K562 (cell line): ENCODE measurements at places on chromosomes 11 and 22. TPM values are rescaled to one million over a fixed set of nuclear protein-coding genes. Genes with fewer than 3 reads are reported as not detected.

TESMIN gene
- 27.4 and 31.2 TPM in 2 replicates for polyA plus RNA-seq

MS4A18 gene
- polyA plus RNA-seq, result not detected in 2 replicates

DNA sequence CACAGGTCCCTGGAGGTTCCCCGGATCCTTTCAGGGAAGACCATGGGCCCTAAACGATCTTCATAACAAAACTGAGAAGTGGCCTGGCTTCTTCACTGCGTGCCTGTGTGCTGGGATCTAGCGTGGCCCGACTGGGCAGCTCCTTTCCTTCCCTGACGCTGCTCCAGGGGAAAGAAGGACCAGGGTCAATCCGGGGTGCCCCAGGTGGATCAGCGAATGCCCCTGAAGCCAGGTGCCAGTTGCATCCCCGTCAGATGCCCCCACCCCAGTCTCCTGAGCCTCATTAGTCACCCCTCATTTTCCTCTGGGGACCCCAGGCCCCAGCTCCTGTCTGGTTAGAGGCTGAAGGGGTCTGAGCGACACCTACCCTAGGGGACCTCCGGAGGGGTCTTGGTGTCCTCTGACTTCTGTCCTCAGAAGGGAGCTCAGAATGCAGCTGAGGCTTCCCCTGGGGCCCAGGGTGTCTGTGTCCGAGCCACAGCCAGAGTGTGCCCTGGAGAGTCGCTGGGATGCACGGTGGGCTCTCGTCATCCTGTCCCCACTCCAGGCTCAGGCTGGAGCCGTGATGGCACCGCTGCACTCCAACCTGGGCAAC is 18.7 kb upstream of the MUC6 start:
- no peaks in the 10 kb centered on the region for H3K36me3 ChIP-seq
- H3K27ac ChIP-seq, result no peak overlapping the region
- peaks cover 38% of the 10 kb centered on the region for H3K27me3 ChIP-seq

MMP13 gene
- polyA plus RNA-seq, result not detected in 2 replicates

DNA sequence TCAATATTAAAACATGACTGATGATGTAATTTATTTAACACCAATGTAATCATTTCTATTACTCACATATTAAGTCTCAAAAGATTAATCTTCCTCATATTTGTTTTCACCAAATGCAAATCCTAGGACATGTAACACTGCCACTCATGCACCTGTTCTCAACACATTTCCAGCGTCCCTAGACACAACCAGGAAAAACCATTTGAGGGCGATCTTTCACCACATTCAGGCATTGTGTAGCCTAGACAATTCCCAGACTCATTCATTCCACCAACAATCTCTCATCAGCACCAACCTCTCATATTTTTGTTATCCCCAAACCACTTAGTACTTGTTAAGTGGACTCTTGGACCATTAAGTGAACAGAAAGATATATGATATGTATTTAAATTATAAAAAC is 66.1 kb downstream of the SLC36A4 start:
- DNase-seq, result no peak
- no peaks in the 10 kb centered on the region for H3K4me1 ChIP-seq
- H3K27me3 ChIP-seq, result no peaks in the 10 kb centered on the region
- H3K4me3 ChIP-seq, result no peak overlapping the region
- no peak overlapping the region for H3K27ac ChIP-seq

DNA sequence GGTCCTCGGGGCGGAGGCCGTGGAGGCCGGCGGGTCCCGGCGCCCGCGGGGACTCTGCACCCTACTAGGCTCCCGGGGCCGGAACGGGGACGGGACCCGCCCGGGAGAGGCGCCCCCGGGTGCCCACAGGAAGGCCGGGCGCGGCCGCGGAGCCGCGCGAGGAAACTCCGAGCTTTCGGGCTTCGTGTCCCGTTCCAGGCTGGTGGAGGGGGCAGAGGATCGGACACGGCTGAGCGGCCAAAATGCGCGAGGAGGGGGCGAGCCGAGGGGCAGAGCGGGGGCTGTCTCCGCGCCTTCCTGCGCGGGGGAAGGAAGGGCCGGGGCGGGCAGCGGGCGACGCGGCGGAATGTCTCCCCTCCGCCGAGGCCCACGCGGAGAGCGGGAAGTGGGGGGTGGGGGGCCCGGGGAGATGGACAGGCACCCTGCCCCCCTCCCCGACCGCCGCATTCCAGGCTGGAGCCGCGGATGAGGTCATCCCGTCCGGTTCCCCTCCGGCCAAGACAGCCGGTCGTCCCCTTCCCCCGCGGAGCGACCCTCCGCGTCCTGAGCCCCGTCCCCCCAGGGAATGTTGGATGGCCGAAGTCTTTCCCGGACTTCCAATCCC is 430 bp downstream of the CDC42EP1 start:
- H3K27ac ChIP-seq, result peak overlapping the region; percentile 97
- no peak for DNase-seq
- H3K4me3 ChIP-seq, result peak overlapping the region; percentile 83
- peaks cover 39% of the 10 kb centered on the region for H3K4me1 ChIP-seq
